Natural killer cell (primary cell): ENCODE measurements at places on chromosomes 1 and 21. TPM values are rescaled to one million over a fixed set of nuclear protein-coding genes. Genes with fewer than 3 reads are reported as not detected.

DNA sequence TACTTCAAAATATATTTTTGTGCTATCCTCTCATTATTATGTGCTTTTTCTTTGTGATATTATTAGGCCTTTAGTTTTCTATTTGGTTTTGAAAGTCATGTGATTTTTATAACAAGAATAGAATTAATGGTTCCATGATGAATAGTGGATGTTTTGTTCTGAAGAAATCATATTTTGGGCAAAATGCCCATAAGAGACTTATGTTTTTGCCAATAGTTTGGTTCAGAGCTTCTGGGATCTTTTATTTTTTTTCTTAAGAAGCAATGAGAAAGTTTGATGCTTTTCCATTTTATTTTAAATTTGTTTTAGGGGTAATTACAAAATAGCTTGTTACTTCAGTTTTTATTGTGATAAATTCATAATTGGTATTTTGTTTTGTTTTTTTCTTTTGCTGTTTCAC, 49.8 kb downstream of the LYPLAL1 start:
- DNase-seq: no peak

The GJA9 gene
- not detected for total RNA-seq

DNA sequence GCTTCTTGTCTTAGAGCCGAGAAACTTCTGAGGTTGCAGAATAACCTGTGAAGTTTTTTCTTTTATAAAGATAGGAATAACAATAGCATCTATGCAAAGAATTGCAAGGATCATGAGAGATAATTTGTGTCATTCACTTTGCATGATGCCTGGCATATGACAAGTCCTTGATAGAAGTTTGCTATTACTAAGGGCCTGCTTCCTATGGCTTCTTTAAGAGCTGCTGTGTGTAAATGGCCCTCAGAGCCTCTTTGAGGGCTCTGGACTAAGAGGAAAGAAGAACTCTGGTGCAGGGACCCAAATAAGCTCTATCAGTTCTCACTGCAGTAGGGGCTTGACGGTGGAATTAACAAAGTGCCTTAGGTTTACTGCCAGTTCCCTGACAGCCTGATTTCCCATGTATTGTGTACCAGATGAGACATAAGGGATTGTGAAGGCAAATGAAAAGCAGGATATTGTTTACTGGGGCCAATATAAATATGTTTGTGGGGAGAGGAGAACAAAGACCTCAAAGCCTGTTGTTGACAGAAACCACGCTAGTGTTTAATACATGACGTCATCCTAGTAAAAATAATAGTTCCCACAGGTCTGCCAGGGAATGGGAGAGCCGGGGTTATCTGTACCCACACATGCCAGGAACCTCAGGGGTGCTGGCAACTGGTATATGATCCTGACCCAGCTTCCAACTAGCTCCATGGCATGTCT, 131.2 kb upstream of the UBE2U start:
- no peak for DNase-seq

The EDN2 gene
- total RNA-seq: 0.29 TPM

- no peak for DNase-seq
Measured at GRCh38 chr1:182761396-182762395, 27.9 kb upstream of the NPL start.
